NCI-H1105 (cell line): ENCODE measurements at places on chromosomes 12 and 14.

GRCh38 chr12:71688961-71689570 lies 3.2 kb downstream of the TMEM19 start:
- DNase-seq, result no peak

- DNase-seq, result no peak
These were observed 65.3 kb upstream of the PTPRR start for GRCh38 chr12:70985850-70986249.

GRCh38 chr14:74586681-74587362 lies 25.2 kb downstream of the LTBP2 start:
- no peak for DNase-seq

DNA sequence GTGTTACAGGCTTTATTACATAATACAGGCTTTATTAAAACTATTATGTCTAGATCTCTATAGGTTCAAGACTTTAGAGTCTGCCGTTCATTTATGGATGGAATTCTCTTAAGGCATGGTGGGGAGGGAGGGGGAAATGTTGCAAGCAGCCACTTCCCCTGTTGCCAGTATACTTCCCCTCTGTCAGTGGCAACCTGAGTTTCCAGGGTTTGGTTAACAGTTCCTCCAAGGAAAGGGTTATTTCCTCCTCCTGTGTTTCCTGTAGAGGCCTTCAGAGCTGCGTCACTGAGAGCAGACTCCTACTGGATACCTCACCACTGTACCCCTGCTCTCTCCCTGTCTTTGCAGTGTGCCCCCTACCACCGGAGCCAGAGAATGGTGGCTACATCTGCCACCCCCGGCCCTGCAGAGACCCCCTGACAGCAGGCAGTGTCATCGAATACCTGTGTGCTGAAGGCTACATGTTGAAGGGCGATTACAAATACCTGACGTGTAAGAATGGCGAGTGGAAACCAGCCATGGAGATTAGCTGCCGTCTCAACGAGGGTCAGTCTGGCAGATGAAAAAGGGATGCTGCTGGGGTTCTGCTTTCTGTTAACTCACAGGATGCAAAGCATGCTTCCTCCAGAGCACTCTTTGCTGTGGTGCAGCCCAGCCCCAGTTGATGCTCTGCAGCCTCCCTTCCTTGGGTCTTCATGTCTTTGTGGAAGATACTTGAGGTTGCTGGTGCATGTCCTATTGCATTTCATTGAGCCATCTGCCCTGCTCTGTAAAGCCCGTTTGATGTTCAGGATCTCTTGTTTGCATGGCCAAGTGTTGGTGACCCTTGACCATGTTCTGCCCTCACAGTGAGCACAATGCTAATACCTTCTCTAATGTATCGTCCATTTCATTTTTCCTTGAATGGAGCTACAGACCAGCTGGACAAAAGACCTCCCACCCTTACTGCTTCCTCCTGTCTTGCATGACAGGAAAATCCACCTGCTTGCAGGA lies 63.6 kb upstream of the SRSF5 start:
- DNase-seq, result no peak

DNA sequence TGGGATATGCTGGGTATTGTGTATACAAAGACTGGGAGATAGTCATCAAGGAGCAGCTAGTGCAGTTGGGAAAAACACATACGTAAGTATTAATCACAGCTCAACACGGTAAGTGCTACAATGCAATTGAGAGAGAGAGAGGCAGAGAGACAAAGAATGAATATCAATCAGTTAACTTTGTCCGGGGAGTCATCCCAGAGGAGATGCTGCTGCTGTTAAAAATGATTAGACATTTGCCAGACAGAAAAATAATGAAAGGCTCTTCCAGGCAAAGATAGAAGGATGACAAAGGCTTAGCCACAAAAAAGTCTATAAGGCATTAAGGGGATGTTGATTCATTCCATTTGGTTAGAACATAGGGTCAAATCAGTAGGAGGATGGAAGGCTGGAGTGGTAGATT lies 45.1 kb downstream of the AKAP6 start:
- DNase-seq, result no peak

DNA sequence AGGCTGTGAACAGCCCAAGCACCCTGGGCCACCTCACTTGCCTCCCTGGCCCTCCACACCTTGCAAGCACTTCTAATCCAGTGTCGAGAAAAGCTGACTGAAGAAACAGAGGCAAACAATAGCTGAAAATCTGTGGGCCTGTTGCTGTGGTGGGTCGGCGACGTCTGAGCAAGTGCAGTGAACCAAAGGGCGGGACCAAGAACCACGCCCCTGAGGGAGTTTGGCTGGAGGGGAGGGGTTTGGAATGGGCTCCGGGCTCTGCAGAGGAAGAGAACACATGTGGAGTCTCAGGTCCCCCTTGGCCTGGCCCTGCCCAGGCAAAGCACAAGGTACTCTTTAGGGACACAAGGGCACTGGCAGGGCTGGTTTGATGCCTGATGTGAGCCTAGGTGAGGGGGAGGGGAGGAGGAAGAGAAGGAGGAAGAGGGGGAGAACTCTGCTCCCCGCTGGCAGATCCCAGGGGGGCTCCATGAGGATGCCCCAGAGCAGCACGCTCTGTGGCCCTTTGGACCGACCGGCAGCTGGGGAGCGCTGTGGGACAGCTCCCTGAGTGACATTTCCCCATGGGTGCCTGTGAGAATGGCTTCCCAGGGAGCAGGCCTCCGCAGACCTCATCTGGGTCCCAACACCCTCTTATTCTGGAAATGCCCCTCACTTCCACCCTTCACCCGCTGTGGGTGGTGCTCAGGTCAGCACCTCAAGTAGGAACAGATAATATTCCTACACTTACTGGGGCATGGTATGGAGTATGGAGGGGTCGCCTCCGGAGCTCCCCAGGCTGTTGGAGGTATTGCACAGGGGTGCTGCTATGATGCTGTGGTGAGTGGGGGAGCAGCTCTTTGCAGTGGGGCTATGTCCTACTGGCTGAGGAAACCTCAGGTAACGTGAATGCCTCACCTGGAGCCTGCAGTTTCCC lies 85.5 kb downstream of the CPSF2 start:
- DNase-seq, result no peak

- DNase-seq, result no peak
These were observed 9.5 kb upstream of the CCDC91 start for GRCh38 chr12:28180786-28181185.
